Anterior cingulate cortex (tissue), 58 donors: ENCODE measurements at places on chromosomes 16 and 17.

DNA sequence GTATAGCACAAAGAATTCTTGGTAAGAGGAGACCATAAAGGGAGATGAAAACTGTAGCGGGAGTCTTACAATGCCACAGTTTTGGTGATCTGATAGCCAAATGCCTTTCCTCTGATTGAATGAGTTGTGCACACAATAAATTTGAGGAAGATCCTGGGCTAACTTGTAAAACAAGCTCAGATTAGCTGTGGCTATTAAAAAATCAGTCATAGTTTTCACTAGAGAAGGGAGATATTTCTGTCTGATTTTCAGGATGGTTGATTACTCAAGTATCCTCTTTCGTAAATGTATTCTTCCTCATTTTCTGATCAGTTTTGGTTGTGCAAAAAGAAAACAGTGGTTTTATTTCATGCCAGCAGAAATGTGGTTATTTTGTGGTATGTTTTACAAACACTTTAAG lies 9.1 kb upstream of the METTL9 start:
- no peak for DNase-seq

DNA sequence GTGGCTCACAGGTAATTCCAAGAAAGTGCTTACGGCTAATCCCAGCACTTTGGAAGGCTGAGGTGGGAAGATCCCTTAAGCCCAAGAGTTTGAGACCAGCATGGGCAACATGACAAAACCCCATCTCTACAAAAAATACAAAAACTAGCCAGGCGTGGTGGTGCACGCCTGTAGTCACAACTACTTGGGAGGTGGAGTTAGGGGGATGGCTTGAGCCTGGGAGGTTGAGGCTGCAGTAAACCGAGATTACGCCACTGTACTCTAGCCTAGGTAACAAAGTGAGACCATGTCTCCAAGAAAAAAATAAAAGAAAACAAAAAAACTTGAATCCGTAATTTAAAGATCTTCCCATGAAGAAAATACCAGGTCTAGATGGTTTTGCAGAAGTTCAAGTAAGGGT lies 5.0 kb downstream of the ICAM2 start:
- DNase-seq = no peak

- no peak for DNase-seq
Measured at GRCh38 chr17:28018439-28019070, 23.9 kb upstream of the NLK start.

- DNase-seq = no peak
Measured at GRCh38 chr17:80449194-80449929, 27.0 kb downstream of the NPTX1 start.

GRCh38 chr17:3603119-3603869 lies 5.9 kb downstream of the TRPV1 start:
- no peak for DNase-seq

DNA sequence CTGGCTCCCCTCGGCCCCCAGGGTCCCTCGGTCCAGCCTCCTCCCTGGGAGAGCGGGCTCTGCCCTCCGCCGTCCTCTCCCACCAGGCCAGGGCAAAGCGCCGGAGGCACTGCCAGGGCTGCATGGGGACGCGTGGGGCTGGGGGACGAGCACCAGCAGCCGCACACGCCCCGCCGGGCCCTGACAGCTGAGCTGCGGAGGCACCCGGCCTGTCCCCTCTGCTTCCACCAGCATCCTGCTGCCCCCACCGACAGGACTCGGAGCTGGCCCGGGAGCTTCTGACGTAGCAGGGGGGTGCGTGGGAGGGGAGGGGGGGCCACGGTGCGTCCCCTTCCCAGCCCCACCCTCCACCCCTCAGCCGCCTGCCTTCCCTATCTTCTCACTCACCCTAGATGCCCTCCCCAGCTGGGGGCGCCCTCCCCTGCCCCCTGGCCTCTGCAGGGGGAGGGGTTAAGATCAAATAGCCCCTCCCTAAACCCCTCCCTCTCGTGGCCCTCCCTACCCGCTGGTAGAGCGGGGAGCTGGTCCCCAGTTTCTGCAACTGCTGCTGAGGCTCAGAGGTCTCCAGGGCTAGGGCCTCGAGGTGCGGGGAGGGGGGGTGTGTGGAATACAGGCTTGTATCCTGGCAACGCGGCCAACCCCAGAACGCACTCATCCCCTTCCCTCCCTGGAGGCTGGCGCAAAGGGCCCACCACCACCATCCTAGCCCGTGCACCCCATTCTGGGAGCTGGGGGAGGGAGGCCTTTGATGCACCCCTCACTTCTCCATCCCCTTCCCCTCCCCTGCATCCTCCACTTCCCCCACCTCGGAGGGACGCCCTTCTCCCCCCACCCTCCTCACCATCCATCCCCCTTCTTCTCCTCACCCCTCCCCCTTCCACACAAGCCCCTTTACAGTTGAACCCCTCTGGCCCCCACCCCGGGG lies 1.0 kb downstream of the SRCIN1 start:
- peak; percentile 53 for DNase-seq

DNA sequence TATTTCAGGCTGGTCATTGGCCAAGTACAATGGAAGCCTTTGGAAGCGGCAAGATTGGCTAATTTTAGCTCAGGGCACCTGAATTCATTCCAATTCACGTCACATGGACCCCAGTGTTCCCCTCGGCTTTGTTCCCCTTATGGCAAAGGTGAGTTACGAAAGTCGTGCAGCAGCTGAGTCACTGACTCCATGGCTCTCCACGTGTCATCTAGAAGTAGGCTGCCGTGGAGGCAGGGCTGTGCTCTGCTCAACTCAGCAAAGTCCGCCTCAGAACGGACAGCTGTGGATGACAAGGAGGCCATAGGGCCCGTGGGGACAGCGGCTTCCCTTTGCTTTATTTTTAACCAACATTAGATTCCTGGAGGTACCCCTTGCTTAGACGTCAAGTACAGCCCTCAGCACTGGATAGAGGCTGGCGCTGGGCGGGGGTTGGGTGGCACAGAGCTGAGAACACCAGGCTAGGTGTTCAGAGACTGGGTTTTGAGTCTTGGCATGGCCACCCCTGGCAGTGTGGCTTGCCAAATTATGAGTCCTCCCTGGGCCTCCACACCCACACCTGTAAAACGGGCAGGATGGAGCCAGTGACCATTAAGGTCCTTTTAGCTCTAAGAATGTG lies 23.6 kb downstream of the ADAD2 start:
- no peak for DNase-seq

DNA sequence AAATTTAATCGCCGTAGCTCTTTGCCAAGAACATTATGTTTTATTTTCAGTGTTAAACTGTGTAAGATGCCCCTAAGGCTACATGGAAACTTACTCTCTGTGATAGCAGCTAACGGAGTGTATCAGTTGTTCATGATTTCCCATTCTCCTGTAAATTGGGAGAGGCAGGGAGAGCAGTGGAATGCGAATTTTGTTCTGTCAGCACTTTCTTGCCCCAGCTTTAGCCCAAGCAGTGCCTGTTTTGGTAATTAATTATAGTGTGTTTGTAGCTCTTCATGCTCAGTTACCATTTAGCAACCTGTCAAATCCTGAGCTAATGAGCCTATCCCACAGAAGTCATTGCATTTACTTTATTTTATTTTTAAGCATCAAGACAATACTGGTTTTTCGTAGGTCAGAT lies 475.1 kb upstream of the RBFOX1 start:
- no peak for DNase-seq

DNA sequence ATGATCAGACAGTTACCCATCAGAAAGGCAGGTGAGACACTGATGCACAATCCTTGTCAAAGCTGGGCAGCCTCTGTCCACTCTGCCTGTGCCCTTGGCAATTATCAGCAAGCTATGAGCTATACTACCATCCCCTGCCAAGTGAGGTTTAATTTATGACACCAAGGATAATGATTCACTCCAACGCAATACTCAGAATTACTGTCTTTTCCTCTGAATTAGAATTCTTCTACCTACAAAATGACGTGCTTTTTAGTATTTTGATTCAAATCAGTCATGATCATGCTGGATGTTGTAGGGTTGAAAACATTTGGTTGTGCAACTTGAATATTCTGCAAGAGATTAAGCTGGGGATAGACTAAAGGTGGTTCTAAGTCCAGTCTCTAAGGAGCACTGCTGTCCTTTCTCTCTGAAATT lies 116.8 kb upstream of the SOX9 start:
- no peak for DNase-seq

GRCh38 chr17:68482576-68483041 lies 25.3 kb upstream of the WIPI1 start:
- DNase-seq = no peak

GRCh38 chr17:44314869-44315661 lies 6.7 kb downstream of the RUNDC3A start:
- DNase-seq = no peak

GRCh38 chr17:68513932-68514331 lies 1.7 kb downstream of the PRKAR1A start:
- no peak for DNase-seq

DNA sequence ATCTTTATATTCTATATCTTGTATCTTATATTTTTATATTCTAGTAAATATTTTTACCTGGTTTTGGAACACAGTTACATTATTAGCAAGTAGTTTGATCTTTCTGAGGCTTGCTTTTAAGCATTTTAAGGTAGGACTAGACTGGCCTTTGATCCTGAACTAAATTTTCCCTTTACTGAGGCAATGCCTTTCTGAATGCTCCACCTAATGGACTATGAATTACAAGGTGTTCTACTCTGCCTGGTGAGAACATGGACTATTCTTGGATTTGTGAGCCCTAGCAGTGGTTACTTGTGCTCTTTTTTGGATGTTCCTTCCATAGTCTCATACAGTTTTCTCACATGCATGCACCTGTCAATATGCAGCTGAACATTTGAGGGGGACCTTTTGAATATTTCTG lies 32.5 kb upstream of the SMIM36 start:
- DNase-seq = no peak

GRCh38 chr17:54530398-54530797 lies 370.3 kb upstream of the TOM1L1 start:
- DNase-seq = no peak

- DNase-seq = no peak
Measured at GRCh38 chr16:12398029-12398682, 405.5 kb downstream of the CPPED1 start.

GRCh38 chr16:78317564-78318240 lies 218.2 kb downstream of the WWOX start:
- DNase-seq = no peak

DNA sequence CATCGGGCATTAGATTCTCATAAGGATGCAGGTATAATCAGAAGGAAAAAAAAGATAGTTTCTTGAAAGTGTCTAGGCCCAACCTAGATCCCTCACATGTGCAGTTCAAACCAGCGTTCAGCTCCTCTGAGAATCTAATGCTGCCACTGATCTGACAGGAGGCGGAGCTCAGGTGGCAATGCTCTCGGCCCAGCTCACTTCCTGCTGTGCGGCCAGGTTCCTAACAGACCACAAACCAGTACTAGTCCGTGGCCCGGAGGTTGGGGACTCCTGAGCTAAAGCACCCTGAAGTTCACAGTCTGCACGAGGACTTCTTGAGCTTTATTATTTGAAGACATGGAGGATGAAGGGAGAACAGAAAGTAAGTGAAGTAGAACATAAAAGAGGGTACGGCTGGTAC lies 16.8 kb downstream of the SMCR8 start:
- no peak for DNase-seq

- no peak for DNase-seq
Measured at GRCh38 chr17:50825188-50825587, 10.2 kb upstream of the WFIKKN2 start.

- no peak for DNase-seq
Measured at GRCh38 chr16:81873206-81873605, 94.1 kb downstream of the PLCG2 start.

DNA sequence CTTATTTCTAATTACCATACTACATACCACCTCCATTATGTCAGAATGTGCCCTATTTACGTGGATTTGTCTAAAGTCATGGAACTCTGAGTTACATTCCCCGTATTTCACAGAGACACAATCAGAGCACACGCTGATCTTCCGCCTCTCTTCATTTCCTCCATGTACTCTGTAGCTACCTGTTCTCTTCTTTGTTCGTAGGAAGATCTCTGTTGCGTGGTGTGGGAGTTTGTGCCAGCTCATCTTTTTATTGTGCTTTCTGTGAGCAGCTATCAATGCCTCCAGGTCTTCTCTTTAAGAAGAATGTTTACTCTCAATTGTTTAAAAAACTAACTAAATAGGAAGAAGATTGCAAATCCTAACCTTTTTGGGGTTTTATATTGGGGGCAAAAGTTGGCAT lies 26.9 kb downstream of the NLRC5 start:
- no peak for DNase-seq

DNA sequence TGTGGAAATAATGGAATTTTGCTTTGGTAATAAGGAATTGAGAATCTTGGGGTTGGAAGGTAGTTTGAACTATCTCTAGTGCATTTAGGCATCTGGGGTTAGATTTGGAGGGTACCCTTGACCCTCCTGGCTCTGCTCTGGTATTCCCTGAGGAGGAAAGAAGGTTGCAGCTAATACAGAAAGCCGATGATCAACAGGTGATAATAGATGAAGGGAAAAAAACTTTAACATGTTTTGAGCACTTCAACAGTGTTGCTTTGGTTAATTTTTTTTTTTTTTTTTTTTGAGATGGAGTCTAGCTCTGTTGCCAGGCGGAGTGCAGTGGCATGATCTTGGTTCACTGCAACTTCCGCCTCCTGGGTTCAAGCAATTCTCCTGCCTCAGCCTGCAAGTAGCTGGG lies 4.8 kb downstream of the KAT7 start:
- DNase-seq = no peak

DNA sequence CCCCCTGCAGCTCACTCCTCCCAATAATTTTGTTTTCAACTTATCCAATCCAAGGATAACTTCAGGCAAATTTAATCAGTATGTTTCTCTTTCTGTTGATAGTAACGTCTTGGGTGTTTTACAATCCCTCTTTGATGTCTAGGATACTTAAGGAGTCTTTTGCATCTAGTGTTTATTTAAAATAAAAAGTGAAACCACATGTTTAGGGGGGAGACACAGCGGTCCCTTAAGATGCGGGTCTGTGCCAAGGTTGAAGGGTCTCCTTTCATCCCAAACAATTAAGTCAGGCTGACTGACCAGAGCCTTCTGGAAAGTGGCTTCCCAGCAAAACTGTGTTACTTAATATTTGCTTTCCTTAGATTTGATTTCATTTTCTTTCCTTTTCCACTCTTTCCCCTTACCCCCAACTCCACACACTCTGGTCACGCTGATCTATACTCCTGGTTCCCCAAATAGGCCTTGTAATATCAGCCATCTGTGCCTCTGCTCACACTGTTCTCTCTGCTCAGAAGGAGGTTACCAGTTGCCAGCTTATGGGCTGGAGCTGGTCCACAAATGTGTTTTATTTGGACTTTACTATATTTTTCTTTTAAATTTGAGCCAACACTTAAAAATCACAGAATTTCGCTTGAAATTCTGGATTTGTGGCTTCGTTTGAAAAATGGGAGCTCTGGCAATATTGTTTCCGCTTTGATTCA lies 11.2 kb downstream of the ANKS4B start:
- DNase-seq = no peak
